Ovary (tissue), 10 donors: ENCODE measurements at places on chromosomes 2 and 18. TPM values are rescaled to one million over a fixed set of nuclear protein-coding genes. Genes with fewer than 3 reads are reported as not detected.

The ALK gene
- total RNA-seq = 0.23 TPM

The CKAP2L gene
- total RNA-seq = not detected

The CEBPZOS gene
- total RNA-seq = 46.6 TPM

DNA sequence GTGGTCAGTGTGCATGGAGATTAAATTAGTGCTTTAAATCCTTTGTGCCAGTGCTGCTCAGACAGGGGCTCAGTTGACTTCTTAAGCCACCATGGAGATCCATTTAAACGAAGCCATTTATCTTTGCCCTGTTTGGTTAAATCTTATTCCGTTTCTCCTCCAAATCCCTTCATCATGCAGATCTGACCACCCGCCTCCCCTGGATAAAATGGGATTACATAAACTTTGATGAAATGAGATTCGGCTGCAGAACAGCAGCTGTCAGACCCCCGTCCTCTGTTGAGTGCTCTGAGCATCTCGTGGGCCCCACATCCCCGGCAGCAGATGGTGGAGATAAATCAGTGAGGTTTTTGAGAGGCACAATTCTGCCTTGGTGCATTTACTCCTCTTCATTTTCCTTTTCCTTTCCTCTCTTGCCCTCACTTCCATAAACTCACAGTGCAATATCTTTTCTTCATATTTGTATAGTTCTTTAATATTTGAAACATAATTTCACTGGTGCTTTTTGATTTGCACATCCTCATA, 84.4 kb upstream of the TWIST2 start:
- no peak overlapping the region for H3K4me3 ChIP-seq
- no peak for DNase-seq

- no peaks in the 10 kb centered on the region for H3K27me3 ChIP-seq
- H3K36me3 ChIP-seq = no peaks in the 10 kb centered on the region
- H3K4me1 ChIP-seq = peaks cover 20% of the 10 kb centered on the region
- peak overlapping the region; percentile 38 for H3K27ac ChIP-seq
Observed at GRCh38 chr2:239329972-239330572, 70.7 kb downstream of the HDAC4 start.

GRCh38 chr2:240963065-240963867, 35.2 kb upstream of the SNED1 start:
- H3K4me3 ChIP-seq = no peak overlapping the region
- no peak for DNase-seq
- H3K27ac ChIP-seq = peak overlapping the region; percentile 87
- H3K36me3 ChIP-seq = no peaks in the 10 kb centered on the region

DNA sequence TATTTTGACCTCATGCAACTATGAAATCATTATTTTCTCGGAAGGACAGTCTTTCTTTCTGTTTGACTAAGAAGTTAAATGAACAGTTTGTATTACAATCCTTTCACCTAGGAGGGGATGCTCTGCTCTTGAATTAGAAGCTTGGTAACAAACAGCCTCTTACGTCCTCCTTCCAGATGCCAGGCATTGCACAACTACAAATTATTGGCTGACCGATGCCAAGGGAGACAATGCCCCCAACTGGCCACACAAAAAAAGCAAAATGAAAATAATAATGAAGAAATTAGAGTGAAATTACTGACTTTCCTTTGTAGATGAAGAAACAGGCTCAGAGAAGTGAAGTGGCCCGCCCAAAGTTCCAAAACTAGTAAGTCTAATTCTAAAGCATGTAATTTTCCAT, 177.9 kb downstream of the CYRIA start:
- H3K27me3 ChIP-seq = no peaks in the 10 kb centered on the region
- no peaks in the 10 kb centered on the region for H3K36me3 ChIP-seq
- DNase-seq = peak; percentile 19
- H3K4me1 ChIP-seq = no peaks in the 10 kb centered on the region

DNA sequence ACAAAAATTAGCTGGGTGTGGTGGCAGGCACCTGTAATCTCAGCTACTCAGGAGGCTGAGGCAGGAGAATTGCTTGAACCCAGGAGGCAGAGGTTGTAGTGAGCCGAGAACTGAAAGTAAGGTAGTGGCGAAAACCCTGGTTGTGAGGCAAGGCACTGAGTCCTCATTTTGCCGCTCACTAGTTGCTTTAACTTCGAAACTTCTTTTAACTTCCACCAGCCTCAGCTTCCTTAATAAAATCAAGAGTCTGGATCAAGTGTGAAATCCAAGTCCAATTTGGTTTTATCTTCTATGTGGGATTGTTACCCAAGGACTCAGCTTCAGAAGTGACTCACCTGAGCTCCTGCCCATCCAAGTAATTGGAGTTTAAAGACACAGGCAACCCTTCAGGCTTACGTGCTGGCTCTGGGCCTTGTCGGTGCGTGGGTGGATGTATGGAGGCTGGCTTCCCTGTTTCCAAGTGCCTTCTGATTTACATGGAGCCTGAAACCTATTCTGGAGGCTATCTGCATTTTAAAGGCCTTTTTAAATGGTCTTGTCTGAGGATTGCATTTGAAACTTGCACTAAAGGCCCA, 374.2 kb upstream of the ID2 start:
- no peaks in the 10 kb centered on the region for H3K36me3 ChIP-seq
- no peak for DNase-seq
- no peak overlapping the region for H3K27ac ChIP-seq
- no peaks in the 10 kb centered on the region for H3K4me1 ChIP-seq

- no peak for DNase-seq
- H3K27ac ChIP-seq = no peak overlapping the region
- H3K4me1 ChIP-seq = no peaks in the 10 kb centered on the region
- H3K27me3 ChIP-seq = no peaks in the 10 kb centered on the region
Observed at GRCh38 chr2:234805836-234806235, 146.0 kb upstream of the SH3BP4 start.

- H3K27ac ChIP-seq = no peak overlapping the region
- no peaks in the 10 kb centered on the region for H3K36me3 ChIP-seq
- no peak overlapping the region for H3K4me3 ChIP-seq
- DNase-seq = no peak
Observed at GRCh38 chr2:232524771-232525170, 1.2 kb upstream of the CHRND start.
